Stimulated activated CD8-positive, alpha-beta memory T cell treated with anti-CD3 and anti-CD28 coated beads, Interleukin-7, amount 100 ng/mL, for 4 hours (primary cell): ENCODE measurements at places on chromosomes 6 and 20.

- no peak for DNase-seq
These were observed 87.1 kb upstream of the NT5E start for GRCh38 chr6:85362652-85363310.

GRCh38 chr6:34547701-34548644 lies 8.2 kb downstream of the SPDEF start:
- no peak for DNase-seq

- no peak for DNase-seq
These were observed 864 bp upstream of the CEBPB start for GRCh38 chr20:50189681-50190250.

DNA sequence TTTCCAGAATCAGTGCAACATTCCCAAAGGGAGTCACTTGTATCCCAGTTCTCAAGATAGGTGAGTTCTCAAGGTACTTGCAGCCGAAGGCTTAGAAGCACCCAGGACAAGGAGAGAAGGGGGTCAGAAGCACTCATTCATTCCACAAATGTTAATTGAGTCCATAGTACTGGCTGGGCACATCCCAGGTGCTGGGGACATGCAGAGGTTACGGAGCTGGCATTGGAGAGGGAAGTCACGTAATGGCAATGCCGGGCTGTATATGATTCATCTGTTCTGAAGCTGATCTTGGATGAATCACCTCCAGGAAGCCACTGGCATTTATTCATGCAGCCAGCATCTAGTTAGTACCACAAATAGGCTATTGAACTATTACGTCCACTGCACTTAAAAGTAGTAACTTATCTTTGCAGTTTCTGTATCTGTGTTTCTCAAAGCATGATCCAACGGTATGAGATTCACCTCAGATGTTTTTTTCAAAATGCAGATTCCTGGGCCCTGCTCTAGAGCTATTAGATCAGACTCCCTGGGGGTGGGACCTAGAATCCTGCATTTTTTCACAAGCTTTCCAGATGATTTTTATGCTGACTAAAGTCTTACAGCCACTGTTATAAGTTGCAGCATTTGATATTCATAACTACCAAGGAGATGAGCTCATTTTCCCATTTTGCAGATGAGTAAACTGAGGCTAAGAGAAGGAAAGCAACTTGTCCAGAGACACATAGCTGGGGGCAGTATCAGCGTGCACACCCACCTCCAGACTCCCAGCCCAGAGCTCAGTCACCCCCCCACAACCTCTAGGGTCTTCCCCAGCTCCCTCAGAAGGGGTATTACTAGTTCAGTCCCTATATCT lies 44.1 kb upstream of the ID1 start:
- no peak for DNase-seq
